ENCODE measurements at places on chromosomes 1 and 21.

DNA sequence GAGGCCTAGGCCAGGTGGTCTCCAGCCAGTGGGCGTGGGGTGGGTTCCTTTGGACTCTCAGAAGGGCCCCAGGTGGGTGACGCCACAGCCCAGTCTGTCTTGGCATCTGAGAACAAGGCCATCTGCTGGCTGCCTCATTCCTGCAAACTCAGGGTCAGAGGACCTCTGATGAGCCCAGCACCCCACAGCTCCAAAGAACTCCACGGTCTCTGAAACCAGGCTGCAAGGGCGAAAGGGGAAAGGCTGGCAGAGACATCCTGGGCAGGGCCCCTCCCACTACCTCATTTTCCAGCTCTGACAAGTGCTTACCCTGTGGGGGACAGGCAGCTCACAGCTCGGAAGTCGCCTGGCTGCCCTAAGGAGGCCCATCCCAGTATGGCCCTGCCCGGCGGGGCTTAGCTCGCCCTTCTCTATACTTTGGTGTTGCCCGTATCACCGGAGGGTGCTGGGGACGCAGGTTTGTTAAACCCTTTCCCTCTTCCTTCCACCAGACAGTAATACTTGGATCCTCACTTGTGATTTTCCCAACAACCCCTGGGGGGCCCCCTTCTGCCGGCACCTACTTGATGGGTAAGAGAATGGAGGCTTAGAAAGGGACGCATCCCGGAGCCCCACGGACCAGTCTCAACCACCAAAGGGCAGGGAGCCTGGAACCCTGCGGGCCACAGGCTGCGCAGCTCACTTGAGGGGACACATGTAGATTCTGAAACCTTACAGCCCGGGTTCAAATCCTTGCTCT, 10.9 kb upstream of the EDN2 start:
- DNase-seq, result no peak

DNA sequence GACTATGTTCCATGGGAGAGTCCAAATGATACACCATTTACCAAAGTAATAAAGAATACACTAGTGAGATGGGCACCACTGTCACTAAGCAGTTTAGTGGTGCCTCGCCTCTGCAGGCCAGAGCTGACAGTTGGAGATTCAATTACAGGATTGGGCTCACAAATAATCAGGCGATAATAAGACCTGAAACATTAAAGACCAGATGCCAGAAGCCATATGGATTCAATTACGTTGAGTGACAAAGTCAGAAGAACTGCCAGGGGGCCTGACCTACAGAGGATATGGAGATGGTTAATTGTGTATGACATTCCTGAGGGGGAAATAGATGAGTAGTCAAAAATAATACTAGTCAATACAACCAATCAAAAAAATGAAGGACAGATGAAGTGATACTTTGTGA, 65.2 kb upstream of the ST6GALNAC5 start:
- DNase-seq, result no peak

DNA sequence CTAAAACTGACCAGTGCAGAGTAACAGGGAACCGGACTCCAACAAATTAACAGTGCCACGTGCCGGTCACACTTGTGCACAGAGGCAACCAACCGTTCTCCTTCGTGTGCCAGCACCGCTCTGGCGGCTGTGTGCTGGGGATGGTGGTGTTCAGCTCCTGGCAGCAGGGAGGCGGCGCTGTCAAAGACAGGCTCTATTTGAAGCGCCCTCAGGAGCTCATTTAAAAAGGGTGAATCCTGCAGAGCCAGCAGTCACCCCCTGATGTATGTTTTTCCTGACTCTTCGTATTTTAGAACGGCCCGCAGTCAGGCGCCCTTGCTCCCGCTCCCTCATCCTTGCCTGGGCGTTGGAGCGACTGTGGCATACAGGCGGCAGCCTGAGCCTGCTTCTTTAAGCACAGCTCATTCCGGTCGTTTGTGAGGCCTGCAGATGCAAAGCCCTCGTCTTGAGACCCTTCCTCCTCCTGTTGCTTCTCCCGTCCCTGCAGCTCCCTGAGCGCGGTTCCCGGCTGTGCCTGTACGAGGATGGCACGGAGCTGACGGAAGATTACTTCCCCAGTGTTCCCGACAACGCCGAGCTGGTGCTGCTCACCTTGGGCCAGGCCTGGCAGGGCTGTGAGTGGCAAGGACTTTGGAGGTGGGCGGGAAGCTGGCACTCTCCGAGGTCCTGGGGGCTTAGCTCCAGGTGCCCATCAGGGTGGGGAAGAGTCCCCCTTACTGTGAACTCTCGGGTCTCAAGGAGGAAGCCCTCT, 1.1 kb downstream of the DFFB start:
- no peak for DNase-seq

DNA sequence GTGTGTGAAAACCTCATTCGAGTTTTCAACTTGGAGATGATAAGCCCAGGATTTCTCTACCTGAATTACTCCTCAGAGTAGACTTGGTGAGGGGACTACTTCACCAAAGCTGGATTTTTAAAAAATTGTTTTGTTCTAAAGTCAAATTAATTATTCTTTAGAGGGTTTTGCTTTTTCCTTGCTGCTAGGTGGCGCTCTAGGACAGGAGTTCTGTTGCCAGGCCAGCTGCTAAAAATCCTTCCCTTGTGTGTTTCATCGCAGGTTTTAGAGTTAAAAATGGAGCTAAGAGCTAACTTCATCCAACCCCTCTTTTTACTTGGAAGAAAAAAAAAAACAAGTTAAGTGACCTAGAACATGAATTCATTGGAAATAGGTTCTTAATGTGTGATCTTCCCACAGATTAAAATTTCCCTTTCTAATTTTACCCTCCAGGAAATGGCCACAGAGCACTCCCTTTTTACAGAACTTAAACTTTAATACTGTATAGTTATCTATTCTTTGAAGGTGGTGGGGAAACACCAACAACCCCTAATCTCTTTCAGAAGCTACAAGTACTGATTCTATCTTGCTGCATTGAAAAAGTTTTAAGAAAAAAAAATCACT, 36.7 kb upstream of the FAM163A start:
- peak; percentile 58 for DNase-seq

DNA sequence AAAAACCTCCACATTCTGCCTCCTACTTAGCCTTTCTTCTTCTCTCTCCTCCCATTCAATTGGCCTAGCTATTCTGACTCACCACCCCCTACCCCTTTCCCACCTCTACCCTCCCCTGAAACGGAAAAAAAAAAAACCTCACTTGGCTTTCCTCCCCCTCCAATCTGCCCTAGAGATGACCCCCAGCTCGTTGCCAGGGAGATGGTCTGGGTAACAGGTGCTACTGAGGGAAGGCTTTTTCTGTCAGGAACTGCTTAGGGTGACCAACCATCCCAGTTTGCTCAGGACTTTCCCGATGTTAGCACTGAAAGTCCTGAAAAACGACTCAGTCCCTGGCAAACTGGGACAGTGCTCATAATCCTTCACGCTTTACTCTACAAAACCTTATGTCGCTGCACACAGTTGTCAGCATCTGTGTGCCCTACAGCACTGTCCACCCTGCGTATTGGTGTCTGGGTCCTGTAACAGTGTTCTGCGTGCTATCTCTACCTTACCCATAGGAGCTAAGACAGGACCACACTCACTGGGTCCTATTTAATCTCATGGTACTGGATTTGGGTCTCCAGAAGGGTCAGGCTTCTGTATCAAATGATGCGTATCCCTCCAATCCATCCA, 7.7 kb upstream of the CADM3 start:
- no peak for DNase-seq

DNA sequence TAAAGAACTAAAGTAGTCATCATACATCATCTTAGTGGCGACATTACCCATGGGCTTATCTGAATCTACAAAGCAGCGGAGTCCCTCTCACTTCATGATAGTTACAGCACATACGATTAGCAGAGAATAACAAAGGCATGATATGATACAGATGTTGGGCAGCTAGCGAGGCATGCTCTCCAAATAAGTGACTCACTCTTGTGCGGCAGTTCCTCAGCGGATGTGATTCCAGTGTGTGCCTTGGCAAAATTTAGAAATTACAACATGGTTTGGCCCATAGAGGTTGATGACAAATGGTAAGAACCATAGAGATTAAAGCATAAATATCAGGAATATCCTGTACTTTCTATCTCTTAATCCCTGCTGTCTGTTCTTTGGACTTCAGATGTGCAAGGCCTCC, 48.1 kb upstream of the PAXBP1 start:
- no peak for DNase-seq

GRCh38 chr1:88998716-88999115, 6.3 kb upstream of the KYAT3 start:
- DNase-seq, result no peak

GRCh38 chr1:110976089-110976488, 12.4 kb upstream of the LRIF1 start:
- no peak for DNase-seq

- DNase-seq, result no peak
Measured at GRCh38 chr1:63908016-63908415, 134.2 kb downstream of the ROR1 start.

- no peak for DNase-seq
Measured at GRCh38 chr1:206954459-206955342, 8.4 kb upstream of the PIGR start.

DNA sequence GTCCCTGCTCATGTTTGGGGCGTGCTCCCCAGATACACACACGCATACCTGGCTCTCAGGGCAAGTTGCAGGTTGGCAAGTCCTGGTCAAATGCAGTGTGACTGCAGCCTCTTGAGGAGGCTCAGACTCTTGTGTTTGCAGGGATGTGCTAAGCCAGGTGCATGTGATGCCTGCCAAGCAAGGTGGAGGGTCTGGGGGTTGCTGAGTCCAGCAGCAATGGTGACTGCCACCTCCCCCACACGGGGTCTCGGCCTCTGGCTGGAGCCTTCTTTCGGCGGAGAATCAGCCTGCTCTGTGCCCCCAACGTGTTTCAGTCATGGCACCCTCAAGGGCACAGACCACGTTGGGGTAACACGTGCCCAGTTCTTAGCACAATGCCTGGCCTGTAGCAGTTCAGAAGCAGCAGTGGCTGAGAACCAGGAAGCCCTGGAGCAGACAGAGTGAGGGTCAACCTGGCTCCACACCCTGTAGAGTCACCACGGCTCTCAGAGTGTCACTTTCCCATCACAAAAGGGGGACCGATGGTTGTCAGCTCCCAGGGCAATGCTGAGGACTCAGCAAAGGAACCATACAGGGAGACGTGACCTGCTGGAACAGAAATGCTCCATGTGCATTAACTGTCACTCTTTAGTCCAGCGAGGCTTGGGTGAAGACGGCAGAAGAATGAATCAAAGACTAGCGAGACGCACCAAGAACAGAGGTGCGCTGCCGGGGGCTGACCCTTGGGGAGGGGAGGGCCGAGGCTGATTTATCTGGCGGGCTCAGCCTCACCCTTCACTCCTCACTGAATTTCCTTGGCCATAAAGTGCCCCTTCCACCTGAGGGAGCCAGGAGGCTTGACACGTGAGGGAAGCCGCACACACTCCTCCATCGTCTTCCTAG, 109.0 kb downstream of the PGBD5 start:
- no peak for DNase-seq

DNA sequence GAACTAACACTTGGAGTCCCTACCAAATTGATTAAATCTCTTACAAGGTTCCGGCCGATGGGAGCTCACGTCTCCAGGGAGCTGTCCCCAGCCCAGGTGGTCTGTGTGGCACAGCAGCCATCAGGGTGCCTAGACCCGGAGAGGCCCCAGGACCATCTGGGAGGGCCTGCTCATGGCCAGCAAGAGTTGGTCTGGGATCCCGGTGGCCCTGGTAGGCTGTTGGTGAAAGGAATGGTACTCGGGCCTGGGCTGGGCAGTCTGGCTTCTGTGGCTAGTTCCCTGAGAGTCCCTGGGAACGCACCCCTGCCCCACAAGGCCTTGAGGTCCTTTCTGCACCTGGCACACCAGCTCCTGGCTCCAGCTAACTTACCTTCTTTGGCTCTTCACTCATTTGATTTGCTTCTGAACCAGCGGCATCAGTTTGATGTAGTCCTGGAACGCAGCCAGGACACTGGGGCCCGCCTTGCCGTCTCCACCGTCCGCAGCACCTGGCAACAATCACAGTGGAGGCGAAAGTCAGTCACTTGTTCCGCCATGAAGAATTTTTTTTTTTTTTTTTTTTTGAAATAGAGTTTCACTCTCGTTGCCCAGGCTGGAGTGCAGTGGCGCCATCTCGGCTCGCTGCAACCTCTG, 62.5 kb downstream of the SCCPDH start:
- DNase-seq, result no peak

GRCh38 chr1:13585612-13585991, 2.0 kb downstream of the PDPN start:
- DNase-seq, result no peak

- no peak for DNase-seq
Measured at GRCh38 chr21:28789523-28789922, 203.2 kb downstream of the LTN1 start.

DNA sequence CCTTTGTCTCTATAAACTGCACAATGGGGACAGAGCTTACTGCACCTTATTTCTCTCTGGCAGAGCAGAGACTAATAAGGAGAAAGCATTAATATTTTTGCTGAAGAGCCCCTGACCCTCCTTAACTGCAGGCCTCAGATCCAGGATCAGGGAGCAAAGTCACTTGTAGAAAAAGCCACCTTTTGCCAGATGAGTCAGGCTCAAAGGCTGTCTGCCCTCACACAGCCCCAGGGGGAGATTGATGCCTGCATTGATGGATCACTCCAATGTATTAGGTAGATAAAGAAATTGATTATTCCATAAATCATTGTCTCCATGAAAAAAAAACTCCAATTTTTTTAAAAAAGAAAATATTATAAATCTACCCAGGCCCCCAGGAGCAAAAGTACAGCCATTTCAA, 15.8 kb downstream of the GRIK3 start:
- DNase-seq, result no peak

GRCh38 chr1:221087919-221088318, 208.7 kb downstream of the HLX start:
- DNase-seq, result no peak
